ENCODE measurements at places on chromosomes 6 and 20.

GRCh38 chr6:18386298-18386976, 713 bp upstream of the RNF144B start:
- DNase-seq = no peak

DNA sequence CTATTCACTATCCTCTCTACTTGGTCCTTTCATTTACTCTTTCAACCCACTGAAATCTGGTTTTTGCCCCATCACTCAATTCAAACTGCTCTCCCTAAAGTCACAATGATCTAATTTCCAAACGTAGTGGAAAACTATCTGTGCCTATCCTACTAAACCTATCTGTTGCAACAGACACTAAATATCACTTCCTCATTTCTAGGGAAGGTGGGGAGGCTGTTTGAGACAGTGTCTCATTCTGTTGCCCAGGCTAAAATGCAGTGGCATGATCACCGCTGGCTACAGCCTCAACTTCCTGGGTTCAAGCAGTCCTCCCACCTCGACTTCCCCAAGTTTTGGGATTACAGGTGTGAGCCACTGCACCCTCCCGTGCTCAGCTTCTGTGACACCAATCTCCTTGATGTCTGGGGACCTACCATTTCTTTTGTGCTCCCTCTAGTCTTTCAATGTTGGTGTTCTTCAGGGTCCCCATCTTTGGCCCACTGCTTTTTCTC, 8.8 kb downstream of the RANBP9 start:
- no peak for DNase-seq

DNA sequence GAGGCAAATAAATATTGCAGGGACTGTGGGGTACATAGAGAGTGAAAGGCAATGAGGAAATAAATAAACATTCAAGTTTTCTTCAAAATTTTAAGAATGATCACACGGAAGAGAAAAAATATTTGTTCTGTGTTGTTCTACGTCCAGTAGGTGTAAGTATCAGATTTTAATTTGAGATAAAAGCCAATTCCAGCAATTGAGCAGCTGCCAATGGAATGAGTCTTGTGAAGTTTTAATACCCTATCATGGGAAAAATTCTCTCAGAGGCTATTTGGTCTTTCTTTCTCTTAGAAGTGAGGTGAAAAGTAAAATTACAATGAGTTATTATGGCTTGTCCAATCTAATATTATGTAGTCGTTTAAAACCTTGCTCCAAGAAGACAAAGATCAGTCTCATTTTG, 195.7 kb upstream of the CITED2 start:
- DNase-seq = no peak

DNA sequence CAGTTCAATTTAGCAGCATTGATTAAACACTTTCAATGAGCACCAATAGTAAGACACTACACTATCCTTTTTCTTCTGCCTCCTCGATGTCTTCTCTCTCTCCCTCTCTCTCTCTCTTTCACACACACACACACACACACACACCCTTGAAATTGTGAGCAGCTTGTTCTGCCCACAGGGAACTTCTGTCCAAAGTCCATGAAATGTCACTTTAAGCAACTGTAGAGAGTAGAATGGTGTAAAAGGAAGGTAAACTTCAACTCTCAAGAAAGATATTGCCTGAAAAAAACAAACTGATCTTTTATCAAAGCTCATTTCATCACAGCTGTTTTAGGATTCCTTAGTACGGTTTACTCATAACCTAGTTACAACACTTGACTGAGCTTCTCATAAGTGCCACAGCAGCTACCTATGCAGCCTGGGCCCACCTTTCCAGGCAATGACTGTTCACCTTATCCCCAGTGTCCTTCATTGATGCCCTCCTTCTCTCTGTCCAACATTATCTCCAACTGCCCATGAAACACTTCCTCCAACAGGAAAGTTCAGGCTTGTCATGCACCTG, 107.0 kb downstream of the TNFRSF21 start:
- no peak for DNase-seq

GRCh38 chr6:47091886-47092668, 49.9 kb upstream of the ADGRF1 start:
- DNase-seq = no peak

GRCh38 chr6:12039540-12040459, 27.7 kb downstream of the HIVEP1 start:
- no peak for DNase-seq
